ENCODE measurements at places on chromosomes 6 and 20.

- DNase-seq, result no peak
Measured at GRCh38 chr6:100488244-100488643, 23.5 kb upstream of the SIM1 start.

GRCh38 chr6:15158821-15159619 is 86.8 kb upstream of the JARID2 start:
- no peak for DNase-seq

DNA sequence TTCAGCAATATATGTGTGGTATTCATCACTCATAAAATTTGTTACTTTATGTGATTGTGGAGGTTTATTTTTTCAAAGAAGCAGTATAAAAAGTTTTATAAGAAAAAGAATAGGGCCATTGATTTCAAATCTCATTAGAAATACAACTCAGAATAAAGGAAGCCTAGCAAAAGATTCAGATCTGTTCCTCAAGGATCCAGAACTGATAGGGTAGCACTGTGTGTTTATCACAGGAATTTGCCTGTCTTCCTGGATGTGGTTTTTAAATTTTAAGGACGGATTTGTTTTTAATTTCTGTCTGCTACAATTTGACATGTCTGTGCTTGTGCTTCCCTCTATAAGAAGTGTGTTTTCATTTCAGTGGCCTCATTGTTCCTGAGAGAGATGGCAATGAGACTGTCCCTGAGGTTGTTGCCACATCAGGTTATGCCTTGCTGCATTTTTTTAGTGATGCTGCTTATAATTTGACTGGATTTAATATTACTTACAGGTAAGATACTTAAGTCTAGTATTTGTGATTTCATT is 74.6 kb downstream of the ATRN start:
- no peak for DNase-seq

DNA sequence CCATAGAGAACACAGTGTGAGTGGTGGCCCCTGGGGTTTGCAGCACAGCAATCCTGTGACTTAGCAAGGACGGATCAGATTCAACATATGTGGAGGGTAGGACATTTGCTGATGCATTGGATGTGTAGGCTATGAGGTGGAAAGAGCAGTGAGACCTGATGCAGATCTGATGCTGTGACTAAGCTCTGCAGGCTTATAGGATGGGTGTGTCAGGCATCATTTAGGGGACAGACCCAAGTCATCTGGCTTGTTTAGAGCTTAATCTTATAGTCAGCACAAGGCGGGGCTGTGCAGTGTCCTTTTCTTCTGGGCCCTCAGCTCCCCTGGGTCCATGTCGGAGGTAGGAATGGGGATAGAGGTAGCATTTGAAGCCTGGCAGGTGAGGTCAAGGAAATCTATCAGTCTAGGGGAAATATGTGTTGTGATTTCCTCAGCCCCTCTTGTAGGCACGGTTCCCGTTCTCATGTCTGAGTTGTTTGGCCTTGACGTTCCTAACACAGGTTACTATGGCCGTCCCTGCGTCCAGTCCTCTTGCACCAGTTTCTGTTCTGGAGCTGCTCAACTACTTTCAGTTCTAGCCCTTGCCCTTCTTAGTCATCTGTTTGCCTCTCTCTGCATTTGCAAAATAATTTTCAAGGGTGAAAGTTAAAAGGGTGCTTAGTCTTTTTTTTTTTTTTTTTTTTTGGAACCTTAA is 15.6 kb upstream of the MAPRE1 start:
- no peak for DNase-seq

GRCh38 chr6:22363714-22364239 is 66.9 kb upstream of the PRL start:
- DNase-seq, result no peak

GRCh38 chr6:156046268-156046665 is 590.6 kb upstream of the NOX3 start:
- no peak for DNase-seq

- DNase-seq, result no peak
Measured at GRCh38 chr6:137494988-137495702, 951 bp upstream of the OLIG3 start.

GRCh38 chr6:129744880-129745237 is 34.9 kb upstream of the ARHGAP18 start:
- no peak for DNase-seq

GRCh38 chr6:64288351-64288750 is 652.7 kb downstream of the PHF3 start:
- DNase-seq, result no peak

- no peak for DNase-seq
Measured at GRCh38 chr6:103105686-103106085, 1712.2 kb downstream of the GRIK2 start.

- DNase-seq, result no peak
Measured at GRCh38 chr20:15248618-15249395, 911.4 kb upstream of the FLRT3 start.

DNA sequence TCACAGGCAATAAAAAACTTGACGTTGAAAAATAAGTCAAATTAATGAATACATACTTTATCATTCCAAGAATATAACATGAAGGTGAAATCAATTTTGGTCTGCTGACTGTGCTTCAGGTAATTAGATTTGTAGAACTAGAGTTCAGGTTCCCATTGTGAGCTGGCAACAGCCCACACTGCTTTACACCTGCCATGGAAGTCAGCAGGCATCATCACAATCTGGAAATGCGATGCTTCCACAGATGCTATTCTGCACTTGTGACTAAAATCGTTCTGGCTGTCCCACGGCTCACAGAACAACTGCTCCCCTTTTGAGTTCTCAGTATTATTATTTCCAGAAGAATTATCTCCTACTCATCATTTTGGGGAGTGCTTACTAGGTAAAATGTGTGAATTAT is 62.6 kb upstream of the THEMIS start:
- DNase-seq, result no peak

DNA sequence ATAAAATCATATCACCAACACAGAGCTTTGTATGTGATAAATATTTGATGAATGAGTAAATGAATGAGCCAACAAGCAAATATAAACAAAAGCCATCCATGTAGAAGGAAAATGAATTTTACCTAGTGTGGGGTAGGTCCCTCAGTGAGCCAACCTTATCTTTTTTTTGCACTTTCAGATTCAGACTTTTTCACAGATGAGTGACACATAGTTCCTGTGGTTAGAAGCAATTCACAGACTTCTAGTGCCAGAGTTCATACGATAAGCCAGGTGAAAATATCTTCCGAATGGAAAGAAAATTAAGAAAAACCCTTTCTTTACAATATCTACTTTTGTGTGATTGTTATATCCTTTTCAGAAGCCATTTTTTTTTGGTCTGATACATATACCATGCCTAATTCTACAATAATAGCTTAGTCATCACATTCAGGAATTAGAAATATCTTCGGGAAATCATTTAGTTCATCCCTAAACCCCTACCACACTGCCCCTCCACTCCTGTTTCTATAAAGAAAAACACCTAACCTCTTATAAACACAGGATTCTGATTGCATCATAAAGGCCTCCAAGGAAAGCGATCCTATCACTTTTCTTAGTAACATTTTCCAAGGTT is 82.7 kb upstream of the CNR1 start:
- no peak for DNase-seq

DNA sequence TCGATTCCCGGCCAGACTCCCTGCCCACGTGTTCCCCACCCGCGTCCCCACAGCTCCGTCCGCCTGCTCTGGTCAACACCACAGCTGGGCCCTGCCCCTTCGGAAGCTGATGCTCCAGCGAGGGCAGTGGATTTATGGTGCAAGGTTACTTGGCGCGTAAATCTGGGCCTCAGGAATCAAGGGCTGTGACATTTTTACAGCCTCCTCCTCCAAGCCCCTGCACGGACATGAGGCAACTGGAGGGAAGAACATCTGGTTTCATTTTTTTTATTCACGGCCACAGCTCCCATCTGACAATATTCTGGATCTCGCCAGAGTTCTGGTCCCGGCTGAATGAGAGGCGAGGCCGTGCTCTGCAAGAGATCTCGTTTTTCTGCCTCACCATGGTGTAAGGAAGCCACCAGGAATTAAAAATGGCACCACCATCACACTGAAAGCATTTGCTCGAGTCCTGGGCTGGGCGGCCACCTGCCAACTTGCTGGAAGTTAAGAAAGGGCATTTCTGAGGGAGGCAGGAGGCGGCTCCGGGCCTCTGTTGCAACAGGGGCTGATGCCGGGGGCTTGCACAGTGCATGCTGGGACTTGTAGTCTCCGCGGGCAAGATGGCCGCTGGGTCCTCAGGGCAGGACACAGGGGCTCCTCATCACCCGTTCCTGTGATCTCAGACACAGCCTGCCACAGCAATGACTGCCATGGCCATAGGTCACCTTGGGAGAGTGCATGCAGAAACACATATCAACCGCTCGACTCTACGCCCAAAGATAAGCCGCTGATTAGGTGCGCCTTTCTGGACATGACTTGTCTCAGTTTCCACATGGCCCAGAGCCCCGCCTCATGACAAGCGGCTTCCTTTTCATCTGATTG is 148.5 kb downstream of the LY86 start:
- peak; percentile 12 for DNase-seq

GRCh38 chr6:160435935-160436334 is 87.8 kb downstream of the SLC22A3 start:
- no peak for DNase-seq

- DNase-seq, result no peak
Measured at GRCh38 chr6:114712129-114712662, 369.4 kb upstream of the HS3ST5 start.

DNA sequence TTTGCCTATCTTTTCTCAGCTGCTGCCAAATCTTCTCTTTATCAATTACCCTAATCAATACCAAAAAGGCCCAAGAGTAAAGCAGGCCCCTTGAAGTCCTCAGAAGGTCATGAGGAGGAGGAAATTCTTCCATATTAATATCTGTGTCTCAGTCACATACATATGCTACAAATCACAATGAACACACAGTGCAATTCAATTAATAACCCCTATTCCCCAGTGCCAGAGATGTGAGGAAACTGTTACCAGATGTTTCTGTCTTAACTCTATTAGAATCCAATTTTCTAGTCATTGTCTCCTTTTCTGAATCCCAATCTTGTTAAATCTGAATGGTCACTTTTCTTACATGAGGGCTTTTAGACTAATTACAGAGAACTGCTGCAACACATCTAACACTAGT is 45.9 kb upstream of the SLC2A12 start:
- no peak for DNase-seq

DNA sequence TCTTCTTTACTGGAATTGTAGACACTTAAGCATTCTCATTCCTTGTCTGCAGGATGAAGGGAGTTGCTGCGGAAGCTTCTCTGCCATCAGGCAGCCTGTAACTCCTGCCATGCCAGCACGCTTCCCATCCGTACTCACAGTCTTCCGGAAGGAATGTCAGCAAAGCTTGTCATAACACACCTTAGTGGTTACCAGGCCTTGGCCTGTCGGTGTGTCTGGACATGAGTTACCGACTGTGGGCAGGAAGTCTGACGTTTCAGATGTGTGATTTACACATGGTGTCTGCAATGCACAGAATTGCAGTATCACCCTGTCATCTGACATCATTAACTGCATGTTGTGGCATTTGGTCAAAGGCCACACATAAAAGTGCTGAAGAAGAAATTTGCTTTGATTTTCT is 102.2 kb downstream of the SLC24A3 start:
- DNase-seq, result no peak

- DNase-seq, result no peak
Measured at GRCh38 chr20:43565758-43566104, 6.9 kb downstream of the SGK2 start.

DNA sequence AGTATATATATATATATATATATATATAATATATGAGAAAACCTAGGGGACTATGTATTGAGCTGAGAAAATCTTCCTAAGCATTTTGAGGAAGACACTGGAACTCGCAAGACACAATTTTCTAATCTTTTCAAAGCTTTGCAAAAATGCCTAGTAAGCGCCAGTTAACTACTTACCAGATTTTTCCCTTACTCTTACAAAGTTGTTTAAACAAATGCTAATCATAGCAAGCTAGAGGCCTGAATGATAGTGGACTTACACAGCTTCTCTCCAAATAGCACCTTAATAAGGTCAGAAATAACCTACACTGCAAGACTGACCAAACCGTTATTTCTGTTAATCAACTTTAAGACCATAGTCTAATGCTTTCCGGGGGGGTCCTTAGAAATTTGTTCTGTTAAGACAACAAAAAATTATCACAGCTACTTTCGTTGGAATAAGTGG is 56.1 kb upstream of the HFE start:
- no peak for DNase-seq

DNA sequence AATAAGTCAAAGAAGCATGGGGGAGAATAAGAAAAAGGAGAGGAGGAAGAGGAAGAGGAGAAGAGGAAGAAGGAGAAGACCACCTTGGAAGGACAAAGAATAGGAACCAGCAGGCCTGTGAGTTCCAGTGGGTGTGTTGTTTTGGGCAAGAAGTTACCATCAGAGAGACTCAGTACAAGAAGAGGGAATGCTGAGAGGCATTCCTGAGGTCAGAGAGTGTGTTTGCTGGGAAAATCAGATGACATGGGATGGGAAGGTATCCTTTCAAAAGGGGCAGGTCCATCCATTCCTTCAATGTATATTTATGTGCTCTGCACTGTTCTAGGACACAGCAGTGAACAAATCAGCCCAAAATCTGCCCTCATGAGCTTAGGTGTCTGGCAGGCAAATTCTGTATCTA is 40.5 kb upstream of the PRIM2 start:
- no peak for DNase-seq

GRCh38 chr6:32118782-32119628 is 9.0 kb downstream of the ATF6B start:
- DNase-seq, result peak; percentile 59

GRCh38 chr20:5267092-5267491 is 49.7 kb downstream of the PROKR2 start:
- no peak for DNase-seq

GRCh38 chr20:63969838-63970713 is at the start of gene ZNF512B:
Gene ZNF512B (minus strand): TSS chr20:63969930. CDS start chr20:63967950, 1,980 bp downstream.
- DNase-seq, result peak; percentile 64

DNA sequence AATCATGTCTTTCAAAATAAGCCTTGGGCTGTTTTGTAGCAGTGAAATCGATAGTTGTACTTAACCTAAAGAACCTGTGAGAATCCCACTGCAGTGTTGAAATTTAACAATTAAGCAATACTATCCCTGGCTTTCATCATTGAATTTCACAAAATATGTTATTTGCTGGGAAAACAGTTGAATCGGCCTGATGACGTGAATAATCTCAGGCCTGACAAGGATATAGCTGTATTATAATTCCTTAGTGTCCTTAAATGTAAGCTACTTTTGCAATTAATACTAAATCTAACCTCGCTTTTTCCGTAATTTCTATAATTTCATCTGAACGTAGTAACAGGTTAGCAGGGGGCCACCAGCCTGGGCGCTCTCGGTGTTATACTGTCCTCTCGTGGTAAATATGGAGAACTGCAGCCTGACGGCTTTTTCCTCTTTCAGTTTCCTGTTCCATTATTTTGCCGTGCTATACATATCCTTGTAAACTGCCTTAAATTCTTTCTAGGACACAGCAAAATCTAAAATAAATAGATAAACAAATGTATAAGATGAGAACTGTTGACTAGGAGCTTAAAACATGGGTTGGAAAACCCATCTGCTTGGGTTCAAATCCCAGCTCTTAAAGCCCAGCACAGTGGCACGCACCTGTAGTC is 24.0 kb downstream of the MTFR2 start:
- peak; percentile 14 for DNase-seq

GRCh38 chr6:125253881-125254280 is 47.9 kb downstream of the HDDC2 start:
- no peak for DNase-seq

GRCh38 chr6:80457439-80457933 is 351.0 kb downstream of the BCKDHB start:
- DNase-seq, result no peak
